ENCODE measurements at places on chromosomes 1 and 21.

DNA sequence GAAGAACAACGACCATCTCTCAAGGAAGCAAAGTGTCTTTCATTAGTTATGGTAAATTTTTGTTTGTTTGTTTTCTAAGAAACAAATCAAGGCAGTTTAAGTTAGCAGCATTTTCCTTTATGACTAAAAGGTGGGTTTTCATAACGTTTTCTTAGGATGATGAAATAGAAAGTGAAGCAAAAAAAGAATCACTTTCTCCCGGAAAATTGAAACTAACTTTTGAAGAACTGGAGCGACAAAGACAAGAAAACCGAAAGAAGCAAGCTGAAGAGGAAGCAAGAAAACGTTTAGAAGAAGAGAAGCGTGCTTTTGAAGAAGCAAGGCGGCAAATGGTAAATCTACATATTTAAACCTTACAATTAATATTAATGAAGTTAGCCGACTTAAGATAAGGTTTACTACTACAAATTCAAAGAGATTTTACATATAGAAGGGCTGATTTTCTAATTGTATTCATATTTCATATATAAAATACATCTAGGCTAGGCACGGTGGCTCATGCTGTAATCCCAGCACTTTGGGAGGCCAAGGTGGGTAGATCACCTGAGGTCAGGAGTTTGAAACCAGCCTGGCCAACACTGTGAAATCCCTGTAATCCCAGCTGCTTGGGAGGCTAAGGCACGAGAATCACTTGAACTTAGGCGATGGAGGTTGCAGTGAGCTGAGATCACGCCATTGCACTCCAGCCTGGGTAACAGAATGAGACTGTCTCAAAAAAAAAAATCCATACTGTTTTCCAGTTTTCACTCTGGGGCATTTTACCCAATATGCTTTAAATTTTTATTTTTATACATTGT is 38.3 kb downstream of the NEXN start:
- DNase-seq = no peak

DNA sequence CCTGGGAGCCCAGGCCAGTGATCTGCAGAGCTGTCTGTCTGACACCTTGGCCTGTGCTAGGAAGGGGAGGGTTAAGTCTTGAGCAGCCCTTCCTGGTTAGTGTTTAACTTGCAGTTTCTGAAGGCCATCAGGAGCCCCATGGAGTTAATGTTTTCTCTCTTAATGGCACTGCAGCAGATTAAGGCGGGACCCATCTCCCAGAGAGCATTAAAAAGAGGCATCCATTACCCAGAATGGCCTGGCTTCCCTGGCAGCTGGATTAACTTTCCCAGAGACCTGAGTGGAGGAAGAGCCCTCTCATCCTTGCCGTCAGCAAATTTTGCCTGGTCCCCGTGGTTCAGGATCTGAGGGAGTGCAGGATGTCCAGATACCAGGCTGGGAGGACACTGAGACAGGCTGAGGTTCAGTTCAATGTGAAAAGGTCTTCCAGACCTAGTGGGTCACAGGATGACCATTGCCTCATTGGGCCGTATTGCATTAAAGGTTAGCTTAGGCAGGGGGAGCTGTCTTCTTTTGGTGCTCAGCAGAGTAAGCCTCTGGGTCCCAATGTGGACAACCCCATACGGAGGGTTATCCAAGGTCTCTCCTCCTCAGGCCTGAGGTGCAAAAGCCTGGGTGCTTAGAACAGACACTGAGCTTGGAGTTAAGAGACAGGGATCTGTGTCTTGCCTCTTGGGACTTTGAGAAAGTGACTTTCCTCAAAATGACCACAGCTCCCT is 522.6 kb downstream of the PTPRU start:
- no peak for DNase-seq

DNA sequence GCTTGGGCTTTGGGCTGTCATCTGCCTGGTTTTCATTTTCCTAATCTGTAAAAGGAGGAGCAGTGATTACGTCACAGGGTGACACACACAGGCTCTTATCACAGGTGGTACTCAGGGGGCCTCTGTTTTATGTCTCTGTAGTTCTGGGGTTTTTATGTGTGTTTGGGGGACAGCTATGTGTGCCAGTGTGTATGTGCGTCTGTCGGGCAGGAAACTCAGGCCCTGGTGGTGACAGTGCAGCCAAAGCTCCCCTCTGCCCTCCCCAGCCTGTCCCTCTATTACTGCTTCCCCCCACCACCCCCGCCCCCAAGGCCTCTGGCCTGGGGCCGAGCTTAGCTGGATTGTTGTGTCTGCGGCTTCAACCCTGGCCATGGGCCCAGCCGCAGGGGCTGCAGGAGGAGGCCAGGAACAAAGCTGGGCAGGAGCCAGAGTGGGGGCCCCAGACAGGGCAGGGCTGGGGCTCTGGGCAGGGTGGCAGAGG is 13.3 kb downstream of the MFAP2 start:
- DNase-seq = no peak

DNA sequence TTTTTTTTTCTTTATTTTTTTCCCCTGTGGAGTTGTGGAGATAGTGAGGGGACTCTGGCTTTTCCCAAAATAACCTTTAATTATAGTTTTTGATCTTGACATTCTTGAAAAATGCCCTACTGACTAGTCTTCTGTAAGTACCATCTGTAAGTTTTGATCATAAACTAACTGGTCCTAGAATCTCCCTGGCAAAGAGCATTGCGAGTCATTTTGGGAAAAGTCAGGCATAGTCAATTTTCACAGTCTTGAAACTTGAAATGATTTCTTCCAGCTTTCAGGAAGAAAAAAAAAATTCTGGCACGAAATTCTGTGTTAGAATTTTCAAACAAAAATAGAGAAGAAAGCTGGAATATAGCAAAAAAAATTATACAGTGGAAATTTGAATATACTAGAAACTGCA is 181.2 kb upstream of the SNX7 start:
- DNase-seq = no peak

DNA sequence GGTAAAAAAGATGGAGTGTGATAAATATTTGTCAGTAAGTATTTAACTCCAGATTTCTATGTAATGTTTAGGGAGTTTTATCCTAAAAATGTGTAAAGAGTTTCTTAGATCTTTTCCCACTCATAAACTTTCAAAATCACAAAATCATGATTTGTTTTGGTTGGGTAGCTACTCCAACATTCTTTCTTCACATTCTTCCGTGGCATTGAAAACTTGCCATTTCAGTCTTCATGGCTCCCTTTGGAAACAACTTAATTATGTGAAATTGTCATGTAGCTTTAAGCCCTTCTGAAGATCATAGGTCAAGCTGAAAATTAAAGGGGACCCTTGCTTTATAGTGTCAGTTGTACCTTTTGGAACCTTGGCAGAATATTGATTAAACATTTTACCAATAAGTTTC is 73.2 kb downstream of the ADGRL2 start:
- no peak for DNase-seq

DNA sequence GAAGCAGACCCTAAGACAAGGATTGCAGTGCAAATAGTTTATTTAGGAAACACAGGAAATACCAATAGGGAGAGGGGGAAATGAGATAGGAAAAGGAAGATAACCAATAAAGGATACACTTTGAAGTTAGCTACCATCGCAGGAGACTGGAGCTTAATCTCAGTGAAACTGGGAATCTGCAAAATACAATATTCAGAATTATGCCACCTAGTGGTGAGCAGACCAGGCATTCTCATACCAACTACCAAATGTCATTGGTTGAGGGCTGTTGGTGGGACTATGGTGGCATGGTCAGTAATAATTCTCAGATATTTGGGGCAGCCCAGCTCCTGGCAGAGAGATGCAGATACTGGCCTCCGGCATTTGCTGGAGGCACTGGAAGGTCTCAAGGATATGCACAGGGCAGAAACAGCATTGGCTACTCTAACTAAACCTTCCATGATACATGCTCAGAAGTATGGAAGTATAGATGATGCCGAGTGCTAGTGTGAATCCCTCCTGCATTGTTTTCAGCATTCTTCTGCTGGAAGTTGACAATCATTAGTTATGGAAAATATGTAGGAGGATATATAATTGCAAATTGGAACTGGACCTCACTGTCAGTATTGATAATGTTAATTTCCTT is 11.8 kb upstream of the ZFP69B start:
- no peak for DNase-seq

DNA sequence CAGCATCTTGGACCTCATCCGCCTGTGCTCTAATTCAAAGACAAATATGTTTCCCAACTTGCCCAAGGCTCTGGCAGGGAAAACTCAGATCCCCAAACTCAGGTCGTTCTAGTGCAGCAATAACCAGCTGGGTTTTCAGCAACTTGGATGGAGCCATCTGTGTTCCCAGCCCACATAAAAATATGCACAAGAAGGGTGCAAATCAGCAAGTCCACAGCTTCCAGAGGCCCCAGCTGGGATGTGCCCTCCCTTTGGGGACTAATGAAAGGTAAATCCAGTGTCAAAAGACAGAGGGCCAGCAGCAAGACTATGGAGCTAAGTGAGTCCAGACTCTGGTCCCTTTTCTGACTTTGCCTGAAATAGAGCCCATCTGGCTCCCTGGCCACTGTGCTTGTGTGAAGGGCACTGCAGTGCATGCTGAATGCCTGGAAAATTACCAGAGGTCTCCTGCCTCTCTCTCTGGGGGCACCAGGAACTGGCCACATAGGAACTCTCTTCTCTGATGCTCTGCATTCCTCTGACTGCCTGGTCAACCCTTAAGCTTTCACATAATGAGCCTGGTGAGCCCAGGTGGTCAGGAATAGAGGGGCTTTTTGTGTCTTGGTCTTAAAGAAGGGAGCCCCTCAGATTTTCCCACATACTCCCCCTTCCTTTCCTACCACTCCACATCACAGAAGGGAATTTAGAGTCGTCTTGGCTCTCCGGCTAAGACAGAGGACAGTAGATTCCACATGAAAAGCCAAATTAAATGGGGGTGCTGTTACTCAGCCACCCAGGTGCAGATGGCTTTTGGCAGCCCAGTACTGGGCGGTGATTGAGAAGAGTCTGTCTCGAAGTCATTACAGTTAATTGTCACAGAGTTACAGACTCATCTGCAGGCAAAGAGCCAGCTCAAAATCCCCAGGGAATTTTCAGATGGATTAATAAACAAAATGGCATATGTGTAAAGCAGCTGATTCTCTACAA is 88.1 kb upstream of the C1orf21 start:
- DNase-seq = no peak

DNA sequence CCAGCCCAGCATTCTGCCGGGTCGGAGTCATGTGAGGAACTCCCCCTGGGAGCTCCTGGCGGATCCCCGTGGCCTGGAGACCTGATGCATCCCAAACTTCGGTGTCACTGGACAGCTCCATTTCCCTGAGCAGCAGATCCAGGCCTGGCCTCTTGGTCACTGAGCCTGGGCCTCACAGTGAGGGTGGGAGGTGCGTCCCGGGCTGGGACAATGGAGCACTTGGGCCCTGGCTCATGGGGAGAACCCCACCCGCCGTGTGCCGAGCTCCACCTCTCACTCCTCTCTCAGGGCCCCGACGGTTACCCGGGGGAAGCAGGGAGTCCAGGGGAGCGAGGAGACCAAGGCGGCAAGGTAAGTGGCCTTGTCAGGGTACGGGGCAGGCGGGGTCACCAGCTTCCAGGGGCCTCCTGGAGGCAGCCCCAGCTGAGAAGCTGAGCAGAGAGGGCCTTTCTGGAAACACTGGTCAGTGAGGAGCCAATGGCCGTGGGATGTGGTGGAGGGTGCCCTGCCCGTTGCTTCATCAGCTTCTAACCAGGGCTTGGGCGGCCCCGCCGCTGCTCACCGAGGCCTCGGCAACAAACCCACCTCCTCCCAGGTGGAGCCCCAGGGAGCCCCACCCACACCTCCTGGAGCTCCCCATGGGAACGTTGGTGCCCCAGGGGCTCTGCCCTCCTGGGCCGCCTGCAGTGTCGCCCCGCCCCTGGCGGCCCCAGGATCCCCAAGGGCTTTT is 19.8 kb downstream of the COL6A2 start:
- DNase-seq = no peak

DNA sequence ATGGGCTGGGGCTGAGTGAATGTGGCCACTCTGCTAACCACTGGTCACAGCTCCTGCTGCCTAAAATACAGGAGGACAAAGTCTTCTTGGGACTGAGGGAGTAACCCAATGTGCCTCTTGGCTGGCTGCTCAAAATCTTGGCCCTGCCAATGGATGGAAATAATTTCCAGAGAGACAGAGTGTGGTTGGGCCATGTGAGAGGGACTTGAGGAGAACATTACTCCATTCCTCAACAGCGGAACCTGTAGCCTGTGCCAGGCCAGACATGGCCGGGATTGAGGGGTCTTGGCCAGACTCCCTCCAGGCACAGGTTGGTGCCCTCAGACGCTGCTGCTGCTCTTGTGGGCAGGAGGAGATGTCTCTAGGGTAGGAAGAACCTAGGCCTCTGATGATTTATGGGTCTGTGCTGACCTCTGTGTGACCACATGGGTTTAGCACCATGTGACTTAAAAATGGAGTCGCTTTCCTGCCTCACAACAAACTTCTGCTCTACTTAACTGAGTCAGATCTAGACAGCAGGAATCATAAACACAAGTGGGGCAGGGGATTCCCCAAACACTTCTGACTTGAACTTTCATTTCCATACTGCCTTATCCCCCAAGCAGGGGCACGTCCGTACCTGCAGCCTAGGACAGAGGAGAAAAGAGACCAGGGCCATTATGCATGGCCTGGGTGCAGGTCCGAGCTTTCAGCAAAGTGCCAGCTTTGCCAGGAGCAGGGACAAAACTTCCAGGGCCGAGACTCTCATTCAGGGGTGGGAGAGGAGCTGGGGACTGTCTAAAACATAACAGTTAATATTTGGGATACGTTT is 79.2 kb downstream of the CD34 start:
- no peak for DNase-seq

DNA sequence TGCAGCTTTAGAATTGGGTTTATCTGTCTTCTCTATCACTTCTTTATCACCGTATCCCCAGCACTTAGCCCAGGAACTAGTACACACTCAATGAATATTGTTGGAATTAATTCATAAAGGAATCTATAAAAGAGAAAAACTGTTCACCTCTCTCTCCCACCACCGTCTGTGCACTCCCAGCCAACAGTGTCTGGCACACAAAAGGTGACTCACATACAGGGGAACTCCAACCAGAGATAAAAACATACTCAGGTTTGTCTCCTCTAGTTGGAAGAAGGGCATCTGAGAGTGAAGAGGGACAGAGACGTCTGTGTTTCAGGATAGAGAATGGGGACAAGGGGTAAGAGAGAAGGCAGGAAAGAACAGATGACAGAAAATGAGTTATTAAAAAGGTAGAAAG is 10.0 kb downstream of the ITLN1 start:
- no peak for DNase-seq

DNA sequence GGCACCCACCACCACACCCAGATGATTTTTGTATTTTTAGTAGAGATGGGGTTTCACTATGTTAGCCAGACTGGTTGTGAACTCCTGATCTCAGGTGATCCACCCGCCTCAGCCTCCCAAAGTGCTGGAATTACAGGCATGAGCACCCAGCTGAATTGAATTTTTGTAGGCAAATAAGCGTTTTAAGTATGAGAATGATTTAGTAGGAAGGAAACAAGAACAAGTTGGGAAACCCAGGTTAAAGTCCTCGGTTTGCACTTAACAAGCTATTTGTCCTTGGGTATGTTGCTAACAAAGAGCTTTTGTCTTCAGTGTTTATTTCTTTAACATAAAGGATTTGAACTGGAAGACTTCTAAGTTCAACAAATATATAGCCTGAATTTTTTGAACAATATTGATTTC is 23.9 kb downstream of the BTF3L4 start:
- no peak for DNase-seq
